ENCODE measurements at places on chromosomes 13 and 19.
A peak's percentile ranks its signal among the peaks of the same experiment; 100 is the strongest.

GRCh38 chr13:27133889-27134288 lies 37.7 kb downstream of the USP12 start:
- no peak for DNase-seq

- DNase-seq, result peak; percentile 48
These were observed 52.9 kb downstream of the SLC7A9 start for GRCh38 chr19:32816555-32817099.

DNA sequence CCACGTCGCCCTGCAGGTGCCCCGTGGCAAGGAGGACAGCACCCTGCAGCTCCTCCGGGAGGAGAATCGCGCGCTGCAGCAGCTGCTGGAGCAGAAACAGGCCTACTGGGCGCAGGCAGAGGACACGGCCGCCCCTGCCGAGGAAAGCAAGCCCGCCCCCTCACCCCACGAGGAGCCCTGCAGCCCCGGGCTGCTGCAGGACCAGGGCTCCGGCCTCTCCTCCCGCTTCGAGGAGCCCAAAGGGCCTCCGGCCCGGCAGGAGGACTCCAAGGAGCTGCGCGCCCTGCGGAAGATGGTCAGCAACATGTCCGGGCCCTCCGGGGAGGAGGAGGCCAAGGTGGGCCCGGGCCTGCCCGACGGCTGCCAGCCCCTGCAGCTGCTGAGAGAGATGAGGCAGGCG lies 11.6 kb downstream of the CBY2 start:
- DNase-seq, result no peak

- no peak for DNase-seq
These were observed 5.7 kb downstream of the HOOK2 start for GRCh38 chr19:12769689-12770088.

DNA sequence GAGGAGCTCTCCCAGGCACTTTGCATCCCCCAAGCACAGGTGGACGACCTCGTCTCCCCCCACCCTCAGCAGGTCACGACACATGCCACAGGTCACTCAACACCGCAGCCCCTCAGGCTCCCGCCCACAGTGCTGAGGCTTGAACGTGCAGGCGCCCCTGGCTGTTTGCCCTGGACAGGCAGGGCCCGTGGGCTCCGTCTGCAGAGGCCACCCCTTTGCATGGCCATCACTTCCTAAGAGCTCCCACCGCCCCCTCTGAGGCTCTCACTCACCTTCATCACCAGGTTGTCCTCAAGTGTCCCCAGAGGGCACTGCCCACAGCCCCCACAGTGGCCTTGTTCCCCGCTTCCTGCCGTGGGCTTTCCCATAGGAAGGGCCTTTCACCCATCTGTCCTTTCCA lies 132.1 kb upstream of the MCF2L start:
- DNase-seq, result no peak

DNA sequence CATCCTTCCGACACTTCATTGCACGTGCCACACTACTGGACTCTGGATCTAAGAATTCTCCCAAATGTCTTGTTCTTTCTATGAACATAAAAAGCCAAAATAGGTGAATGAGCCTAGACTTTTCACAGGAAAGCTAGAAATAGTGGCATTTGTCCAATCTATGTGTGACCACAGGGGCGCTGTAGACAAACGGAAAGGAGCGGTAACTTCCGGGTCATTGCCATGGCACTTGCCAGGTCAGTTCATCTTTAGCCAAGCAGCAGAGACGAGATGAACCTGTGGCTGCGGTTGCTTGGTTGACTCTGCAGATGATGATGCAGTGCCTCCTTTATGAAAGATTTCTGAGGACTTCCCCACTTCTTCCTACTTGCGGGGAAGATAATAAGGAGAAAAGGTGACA lies 65.6 kb downstream of the ADGRE1 start:
- DNase-seq, result no peak

GRCh38 chr13:27406178-27406939 lies 18.1 kb upstream of the GTF3A start:
- DNase-seq, result peak; percentile 15

- DNase-seq, result no peak
These were observed 8.9 kb downstream of the ATP7B start for GRCh38 chr13:52002361-52002760.

DNA sequence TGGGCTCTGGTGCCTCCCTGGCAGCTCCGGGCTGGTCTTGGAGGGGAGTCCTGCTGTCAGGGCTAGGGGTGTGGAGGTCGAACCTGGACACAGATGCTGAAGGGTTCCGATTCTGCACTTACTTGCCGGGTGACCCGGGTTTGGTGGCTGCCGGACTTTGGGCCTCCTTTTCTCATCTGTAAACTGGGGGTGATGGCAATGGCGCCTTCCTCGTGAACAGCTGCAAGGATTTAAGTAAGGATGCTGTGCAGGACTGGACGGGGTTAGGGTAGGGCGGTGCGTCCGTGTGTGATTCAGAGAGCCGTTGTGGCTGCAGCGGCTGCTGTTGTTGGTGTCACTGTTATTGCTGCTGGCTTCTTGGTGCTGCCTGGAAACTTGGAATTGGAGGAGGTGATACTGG lies 2.4 kb downstream of the HPN start:
- no peak for DNase-seq

All from NCI-H345 (cell line).